ENCODE measurements at places on chromosomes 16 and 17.

DNA sequence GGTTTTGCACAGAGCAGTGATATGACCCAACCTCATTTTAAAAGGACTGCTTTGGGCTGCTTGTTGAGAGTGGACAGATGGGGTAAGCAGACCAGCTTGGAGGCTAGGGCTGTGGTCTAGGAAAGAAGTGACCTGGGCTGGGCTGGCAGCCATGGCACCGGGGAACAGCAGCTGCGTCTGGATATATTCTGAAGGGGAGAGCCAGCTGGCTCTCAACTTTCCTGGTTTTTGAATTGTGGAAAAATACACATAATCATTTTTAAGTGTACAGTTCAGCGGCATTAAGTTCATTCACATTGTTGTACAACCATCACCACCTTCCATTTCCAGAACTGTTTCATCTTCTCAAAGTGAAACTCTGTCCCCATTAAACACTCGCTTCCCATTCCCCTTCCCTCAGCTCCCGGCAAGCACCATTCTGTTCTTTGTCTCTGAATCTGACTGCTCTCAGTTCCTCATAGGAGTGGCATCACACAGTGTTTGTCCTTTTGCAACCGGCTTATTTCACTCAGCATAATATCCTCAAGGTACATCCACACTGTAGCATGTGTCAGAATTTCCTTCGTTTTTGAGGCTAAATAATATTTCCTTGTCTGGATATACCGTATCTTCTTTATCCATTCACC lies 113.2 kb downstream of the SPECC1 start:
- no peak for DNase-seq

- DNase-seq, result no peak
These were observed 17.2 kb downstream of the CASKIN2 start for GRCh38 chr17:75498039-75498725.

DNA sequence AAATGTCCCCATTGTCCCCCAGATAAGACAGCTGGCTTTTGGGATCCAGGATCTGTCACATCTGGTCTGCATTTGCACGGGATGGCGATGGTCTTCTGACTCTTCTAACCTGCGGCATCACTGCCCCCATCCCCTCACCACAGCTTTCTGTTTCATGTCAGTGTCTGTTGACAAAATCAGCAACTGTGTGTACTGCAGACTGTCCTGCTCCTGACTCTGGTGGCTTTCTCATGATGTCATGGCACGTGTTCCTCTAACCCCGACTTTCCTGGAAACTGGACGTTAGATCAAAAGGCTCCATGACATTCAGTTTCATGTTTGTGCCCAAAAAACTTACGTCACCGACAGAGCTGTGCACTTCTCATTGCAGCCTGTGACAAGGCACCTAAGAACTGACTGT lies 30.1 kb upstream of the CPNE2 start:
- DNase-seq, result no peak

DNA sequence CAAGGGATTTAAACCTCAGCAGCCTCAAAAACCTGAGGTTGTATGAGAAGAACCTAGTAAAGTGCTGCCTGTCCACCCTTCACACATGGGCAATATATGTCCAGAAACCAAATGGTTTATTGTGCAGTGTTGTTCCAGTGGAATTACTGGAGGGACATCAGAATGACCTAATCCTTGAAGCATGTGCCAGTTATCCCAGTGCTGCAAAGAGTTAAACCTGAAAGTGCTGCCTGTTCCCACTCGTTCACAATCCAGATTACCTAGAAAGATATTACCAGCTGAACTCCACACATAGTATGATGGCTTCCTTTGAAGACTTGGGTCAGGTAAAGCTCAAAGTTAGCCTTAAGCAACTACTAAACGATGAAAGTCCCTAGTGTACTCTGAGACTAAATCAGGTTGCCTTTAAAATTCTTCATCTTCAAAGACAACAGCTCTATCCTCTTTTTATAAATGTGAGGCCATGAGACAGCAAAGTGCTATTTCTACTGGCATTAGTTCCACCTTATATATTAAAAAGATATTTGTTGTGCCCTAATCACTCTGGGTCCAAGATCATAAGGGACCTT lies 133.1 kb downstream of the SNX11 start:
- DNase-seq, result no peak

- DNase-seq, result no peak
These were observed 249.3 kb downstream of the MRTFB start for GRCh38 chr16:14320406-14320805.
